ENCODE measurements at places on chromosomes 12 and 14.

DNA sequence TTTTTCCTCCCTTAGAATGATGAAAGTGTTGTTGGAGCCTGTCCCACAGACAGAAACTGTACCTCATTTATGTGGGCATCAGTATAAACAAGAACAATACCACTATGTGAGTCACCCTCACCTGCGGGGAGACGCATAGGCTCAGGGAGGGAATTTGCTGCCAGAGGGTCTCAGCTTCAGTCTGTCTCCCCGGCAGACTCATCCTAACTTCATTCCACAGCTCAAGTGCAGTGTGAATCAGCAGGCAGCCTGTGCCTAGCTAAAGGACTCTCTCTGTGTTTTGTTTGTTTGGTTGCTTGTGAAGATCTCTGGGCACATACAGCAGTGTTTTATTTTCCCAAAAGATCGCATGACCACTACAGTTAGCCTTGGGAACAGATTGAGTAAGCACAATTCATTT lies 98.9 kb downstream of the PRKCH start:
- peak; percentile 29 for DNase-seq

DNA sequence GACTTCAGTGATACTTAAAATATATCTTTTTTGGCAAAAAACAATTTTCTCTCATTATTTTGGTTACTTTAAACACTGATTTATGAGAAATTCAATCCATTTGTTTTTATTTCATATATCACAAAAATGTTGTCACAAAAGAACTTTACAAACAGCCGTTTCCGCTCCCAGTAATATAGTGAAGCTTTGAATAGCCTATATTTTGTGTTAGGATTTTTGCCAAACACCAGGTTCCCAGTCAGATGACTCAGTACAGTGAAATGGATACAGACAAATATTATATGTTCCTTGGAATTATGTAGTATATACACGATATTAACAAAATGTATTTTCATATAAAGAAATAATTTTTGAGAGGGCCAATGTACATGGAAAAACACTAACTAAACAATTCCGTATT lies 411.1 kb downstream of the CCER1 start:
- DNase-seq: no peak

DNA sequence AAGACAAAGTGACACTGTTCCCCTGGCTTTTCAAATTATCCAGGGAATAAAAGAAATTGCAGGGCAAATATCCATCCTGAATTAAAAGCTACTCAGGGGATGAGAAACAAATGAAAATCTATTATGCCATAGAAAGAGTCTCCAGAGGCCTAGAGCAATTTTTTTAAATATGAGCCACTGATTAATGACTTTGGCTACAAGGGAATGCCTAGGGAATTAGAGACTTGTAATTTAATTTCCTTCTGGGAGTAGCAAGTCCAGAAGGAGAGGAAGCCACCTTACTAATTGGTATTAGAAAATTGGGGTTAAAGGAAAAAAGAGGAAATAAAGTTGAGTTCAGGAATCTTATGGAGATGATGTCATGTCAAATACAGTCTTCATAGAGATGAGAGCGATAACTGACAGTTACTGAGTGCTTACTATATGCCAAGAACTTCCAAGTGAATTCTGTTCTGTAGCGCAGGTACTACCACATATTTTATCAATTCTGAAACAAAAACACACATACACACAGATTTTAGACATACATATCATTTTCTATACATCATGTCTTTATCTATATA lies 304.4 kb downstream of the DUSP6 start:
- DNase-seq: no peak

- DNase-seq: no peak
Measured at GRCh38 chr12:68791897-68792481, 16.0 kb upstream of the MDM2 start.

- DNase-seq: no peak
Measured at GRCh38 chr12:46959502-46959901, 119.9 kb upstream of the PCED1B start.
